ENCODE measurements at places on chromosomes 12 and 14. TPM values are rescaled to one million over a fixed set of nuclear protein-coding genes. Genes with fewer than 3 reads are reported as not detected.

- no peak for DNase-seq
- no peak overlapping the region for H3K27ac ChIP-seq
- H3K27me3 ChIP-seq: no peaks in the 10 kb centered on the region
- H3K4me1 ChIP-seq: no peaks in the 10 kb centered on the region
These were observed 254.2 kb downstream of the KIF21A start for GRCh38 chr12:39188689-39189088.

The PTPRO gene
- 7.7 TPM for total RNA-seq

- peaks cover 32% of the 10 kb centered on the region for H3K4me1 ChIP-seq
- peak within 1 kb of the TSS; percentile 99 for H3K27ac ChIP-seq
- H3K27me3 ChIP-seq: no peaks in the 10 kb centered on the region
- peak; percentile 92 for DNase-seq
- peak within 1 kb of the TSS; percentile 92 for H3K4me3 ChIP-seq
- peaks cover 25% of the 10 kb centered on the region for H3K36me3 ChIP-seq
These were observed at the start of gene KDM5A for GRCh38 chr12:389142-390096. TSS of gene KDM5A (minus strand) at chr12:389320. CDS start at chr12:389091, 229 bp downstream.

GRCh38 chr14:53375599-53375998, 222.5 kb upstream of the DDHD1 start:
- H3K27ac ChIP-seq: no peak overlapping the region
- no peak for DNase-seq
- peaks cover 3% of the 10 kb centered on the region for H3K27me3 ChIP-seq
- no peaks in the 10 kb centered on the region for H3K4me1 ChIP-seq

- no peak overlapping the region for H3K27ac ChIP-seq
- no peaks in the 10 kb centered on the region for H3K36me3 ChIP-seq
- no peaks in the 10 kb centered on the region for H3K4me1 ChIP-seq
- H3K27me3 ChIP-seq: no peaks in the 10 kb centered on the region
These were observed 103.1 kb downstream of the METTL25 start for GRCh38 chr12:82461393-82461792.

The SCAF11 gene
- total RNA-seq: 140 TPM

DNA sequence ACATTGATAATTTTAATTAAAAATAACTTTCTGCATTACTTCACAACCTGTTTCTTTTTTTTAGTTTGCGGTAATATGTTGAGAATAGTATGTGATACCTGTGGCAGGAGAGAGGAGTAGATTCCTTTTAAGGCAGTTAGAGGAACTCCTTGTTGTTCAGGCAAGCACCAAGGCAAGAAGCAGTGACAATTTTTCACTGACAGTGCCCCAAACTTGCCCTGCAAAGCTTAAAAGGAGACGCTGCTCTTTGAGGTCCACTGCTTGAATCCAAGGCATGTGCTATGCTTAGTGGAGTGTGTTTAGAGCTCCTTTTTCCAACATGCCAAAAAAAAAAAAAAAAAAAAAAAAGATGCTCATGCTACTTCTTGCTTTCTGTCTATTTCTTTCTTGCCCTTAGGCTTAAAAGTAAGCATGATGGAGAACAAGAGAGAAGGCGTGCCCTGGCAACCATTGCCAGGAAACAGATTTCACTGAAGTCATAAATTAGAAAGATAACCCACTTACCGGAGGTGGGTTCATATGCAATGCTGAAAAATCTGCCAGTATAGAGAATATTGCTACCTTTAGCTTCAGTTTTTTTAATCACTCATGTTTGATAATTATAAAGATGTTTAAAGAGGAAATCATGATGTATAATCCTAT, 58.3 kb upstream of the DYRK2 start:
- H3K27ac ChIP-seq: peak overlapping the region; percentile 57
- peaks cover 52% of the 10 kb centered on the region for H3K4me1 ChIP-seq

The CLEC9A gene
- not detected for total RNA-seq

DNA sequence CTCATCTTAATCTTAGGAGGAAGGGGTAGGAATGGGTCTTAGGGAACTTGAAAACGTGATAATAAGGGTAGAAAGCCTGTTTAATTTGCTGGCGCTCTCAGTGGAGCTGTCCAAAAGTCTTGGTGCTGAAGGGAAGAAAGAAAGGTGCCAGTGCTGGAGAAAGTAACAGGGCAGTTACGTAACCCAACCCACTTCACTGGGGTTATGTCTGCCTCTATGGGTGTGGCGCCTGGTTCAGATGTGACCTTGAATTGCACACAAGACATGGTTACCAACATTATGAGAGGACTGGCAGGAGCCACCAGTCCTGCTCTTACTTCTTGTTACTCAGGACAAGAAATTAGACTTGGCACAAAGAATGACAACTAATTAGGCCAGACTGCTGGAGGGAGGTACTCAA, 18.6 kb upstream of the GPATCH2L start:
- H3K27ac ChIP-seq: no peak overlapping the region
- peak; percentile 38 for DNase-seq
- H3K4me3 ChIP-seq: no peak overlapping the region
- H3K27me3 ChIP-seq: peaks cover 55% of the 10 kb centered on the region

GRCh38 chr12:54341378-54342300, 16.7 kb downstream of the COPZ1 start:
- H3K4me3 ChIP-seq: no peak overlapping the region
- H3K27ac ChIP-seq: no peak overlapping the region
- H3K36me3 ChIP-seq: peaks cover 32% of the 10 kb centered on the region
- no peaks in the 10 kb centered on the region for H3K4me1 ChIP-seq
- DNase-seq: no peak

Data from activated CD4-positive, alpha-beta T cell treated with anti-CD3 and anti-CD28 coated beads, Interleukin-2, amount 10 ng/mL, durations not matched to agents 7 days and 5 days (primary cell).